ENCODE measurements at places on chromosomes 6 and 20.
A peak's percentile ranks its signal among the peaks of the same experiment; 100 is the strongest.

GRCh38 chr20:17863577-17864292 lies 104.9 kb downstream of the SNX5 start:
- no peak for DNase-seq

- DNase-seq: no peak
Measured at GRCh38 chr20:29314294-29314693, 1943.2 kb upstream of the DEFB115 start.

DNA sequence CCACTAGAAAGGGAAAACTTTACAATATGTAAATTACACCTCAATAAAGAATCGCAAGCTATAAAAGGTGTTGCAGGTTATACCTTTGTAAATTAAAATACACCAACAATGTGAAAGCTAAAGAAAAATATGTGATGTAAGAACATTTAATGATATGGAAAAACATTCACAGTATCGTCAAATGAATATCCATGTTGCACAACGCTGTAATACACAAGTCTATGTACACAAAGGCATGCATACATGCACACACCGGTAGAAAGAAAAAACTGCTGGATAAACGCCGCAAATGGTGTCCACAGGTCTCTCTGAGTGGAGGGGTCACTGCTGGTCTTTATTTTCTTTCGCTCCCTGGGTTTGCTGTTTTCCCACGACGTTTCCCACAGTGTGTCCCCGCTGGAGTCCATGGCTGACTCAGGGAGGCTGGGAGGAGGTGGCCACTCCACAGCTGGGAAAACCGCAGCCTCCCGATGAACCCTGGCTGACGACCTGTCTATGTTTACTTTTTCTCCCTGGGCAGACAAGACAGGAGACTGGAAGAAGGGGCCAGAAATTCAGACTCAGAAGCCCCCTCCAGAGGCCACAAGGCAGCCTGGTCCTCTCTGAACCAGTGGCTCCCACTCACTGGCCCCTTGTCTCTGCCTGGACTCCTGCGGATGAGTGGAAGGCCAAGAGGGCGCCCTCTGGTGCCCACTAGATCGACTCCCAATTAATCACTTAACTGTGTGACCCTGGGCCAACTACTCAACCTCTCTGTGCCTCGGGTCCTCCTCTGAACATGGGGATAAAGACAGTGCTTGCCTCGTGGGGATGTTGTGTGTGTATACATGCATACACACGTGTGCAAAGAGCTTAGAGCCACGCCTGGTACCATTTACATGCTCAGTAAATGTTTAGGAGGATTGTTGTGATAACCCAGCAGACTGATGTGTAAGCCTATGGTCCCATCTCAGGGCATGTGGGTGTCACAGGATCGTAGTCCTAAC lies 12.8 kb upstream of the BPI start:
- peak; percentile 95 for DNase-seq

DNA sequence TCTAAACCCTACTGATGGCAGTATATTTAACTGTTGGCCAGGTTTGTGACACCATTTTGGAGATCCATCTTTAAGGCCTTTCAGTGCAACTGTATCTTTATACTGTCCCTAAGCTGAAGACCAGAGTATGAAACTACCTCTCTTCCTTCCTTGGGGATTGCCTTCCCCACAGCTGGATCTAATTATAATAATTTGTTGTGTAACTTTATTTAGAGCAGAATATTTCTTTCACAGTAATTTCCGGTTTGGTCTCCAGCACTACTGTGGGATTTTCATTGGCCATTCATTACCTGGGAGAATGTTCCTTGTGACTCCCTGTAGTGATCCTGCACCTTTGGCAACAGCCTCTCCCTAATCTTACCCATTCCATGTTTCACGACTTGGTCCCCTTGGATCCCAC lies 75.2 kb downstream of the AKAP7 start:
- peak; percentile 44 for DNase-seq

DNA sequence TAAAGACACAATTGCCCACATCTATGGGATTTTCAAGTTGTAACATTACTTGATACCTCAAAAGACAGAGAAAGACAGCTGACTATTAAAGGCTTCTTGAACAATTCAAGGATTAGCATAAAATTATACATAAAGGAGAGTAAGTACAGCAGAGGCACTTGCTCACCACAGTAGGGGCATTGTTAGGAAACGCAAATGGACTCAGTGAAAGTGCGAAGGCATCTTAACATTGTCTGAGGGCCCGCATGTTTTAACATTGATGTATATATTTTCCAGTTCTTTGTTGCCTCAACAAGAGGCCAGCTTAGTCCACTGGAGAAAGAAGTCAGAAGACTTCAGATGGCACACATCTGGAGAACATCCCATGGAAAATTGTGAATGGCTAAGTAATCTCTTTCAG lies 115.4 kb downstream of the SIM1 start:
- DNase-seq: no peak

DNA sequence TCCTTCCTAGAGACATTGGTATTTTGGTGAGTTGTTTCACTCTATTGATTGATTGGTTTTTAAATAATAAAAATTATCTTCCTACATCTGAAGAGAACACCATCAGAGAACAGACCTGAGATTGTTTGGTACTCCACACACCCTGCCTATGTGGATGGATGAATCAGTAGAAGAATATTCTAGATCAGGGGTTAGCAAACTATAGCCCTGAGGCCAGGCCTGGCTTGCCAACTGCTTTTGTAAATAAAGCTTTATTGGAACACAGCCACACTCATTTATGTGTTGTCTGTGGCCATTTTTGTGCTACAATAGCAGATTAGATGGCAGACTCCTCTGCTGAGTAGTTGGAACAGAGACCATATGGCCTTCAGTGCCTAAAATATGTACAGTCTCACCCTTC lies 139.6 kb upstream of the INSM1 start:
- no peak for DNase-seq

DNA sequence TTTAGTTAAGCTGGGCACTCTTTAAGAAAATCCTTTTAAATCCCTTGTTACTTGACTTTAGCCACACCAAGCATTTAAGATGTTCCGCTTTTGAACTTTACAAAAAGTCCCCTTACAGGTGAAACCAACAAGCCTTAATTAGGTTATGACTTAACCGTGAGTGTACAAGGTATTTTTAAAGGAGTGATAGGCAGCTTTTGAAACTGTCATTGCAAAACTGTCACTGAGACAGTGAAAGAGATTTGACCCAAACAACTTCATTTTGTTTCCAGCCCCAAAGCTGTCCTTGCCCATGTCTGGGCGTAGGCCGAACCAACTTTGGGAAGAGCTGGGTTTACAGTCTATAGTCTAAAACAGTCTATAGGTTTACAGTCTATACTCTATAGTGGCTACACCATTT lies 305.4 kb downstream of the FARS2 start:
- no peak for DNase-seq

DNA sequence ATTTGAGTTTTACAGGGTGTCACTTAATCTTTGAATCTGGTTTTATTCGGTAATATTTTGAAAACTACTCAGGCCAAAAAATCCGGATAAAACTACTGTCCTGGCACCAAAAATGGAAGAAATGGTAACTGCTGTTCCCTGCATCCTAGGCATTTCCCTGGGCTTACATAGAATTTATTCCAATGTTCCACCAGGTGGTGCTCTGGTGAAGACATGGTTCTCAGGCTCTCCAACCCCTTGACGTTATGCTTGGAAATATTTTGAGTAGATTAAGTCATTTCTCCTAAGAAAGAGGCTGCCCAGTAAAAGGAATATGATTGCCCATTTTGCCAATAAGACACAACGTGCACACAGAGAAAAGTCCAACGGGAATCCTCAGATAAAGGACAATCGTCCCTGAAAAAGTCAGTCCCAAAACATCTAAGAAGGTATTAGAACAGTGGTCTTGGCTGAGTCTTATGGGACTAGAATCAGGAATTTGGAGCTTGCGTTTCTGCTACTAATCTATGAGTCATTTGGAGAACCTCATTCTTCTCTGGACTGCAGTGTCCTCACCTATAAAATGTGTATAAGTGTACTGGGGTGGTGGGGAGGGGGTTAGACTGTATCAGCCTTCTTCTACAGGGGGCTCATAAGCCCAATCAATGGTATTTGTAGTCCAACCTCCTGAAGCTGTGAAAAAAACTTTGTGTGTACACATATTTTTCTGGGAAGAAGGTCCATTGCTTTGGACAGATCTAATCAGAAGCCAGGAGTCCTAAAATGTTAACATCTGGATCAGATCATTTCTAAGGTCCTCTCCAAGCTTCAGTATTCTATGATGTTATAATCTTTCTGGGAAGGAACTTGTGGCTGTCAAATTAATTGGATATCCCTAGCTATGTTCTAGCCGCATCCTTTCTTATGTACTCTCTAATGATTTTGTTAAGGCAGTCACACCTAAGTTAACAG lies 131.0 kb upstream of the BMP2 start:
- peak; percentile 73 for DNase-seq

DNA sequence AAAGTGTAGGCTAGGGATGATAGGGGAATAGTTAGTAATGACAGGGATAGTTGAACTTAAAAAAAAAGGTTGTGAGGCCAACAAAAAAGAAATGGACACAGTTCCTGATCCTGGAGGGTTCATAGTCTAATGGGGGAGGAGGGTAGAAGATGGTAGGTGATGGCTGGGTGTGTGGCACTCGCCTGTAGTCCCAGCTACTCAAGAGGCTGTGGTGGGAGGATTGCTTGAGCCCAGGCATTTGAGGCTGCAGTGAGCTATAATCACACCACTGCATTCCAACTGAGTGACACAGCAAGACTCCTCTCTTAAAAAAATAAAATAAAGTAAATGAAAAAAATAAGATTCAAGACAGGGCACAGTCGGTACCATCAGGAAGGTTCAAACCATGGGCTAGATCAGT lies 2.4 kb upstream of the MICB start:
- peak; percentile 81 for DNase-seq

- no peak for DNase-seq
Measured at GRCh38 chr20:62696434-62696957, 12.1 kb upstream of the NTSR1 start.

- no peak for DNase-seq
Measured at GRCh38 chr6:124493259-124493658, 469.0 kb upstream of the RNF217 start.

GRCh38 chr6:165988302-165988756 lies 179.3 kb downstream of the TBXT start:
- DNase-seq: no peak

DNA sequence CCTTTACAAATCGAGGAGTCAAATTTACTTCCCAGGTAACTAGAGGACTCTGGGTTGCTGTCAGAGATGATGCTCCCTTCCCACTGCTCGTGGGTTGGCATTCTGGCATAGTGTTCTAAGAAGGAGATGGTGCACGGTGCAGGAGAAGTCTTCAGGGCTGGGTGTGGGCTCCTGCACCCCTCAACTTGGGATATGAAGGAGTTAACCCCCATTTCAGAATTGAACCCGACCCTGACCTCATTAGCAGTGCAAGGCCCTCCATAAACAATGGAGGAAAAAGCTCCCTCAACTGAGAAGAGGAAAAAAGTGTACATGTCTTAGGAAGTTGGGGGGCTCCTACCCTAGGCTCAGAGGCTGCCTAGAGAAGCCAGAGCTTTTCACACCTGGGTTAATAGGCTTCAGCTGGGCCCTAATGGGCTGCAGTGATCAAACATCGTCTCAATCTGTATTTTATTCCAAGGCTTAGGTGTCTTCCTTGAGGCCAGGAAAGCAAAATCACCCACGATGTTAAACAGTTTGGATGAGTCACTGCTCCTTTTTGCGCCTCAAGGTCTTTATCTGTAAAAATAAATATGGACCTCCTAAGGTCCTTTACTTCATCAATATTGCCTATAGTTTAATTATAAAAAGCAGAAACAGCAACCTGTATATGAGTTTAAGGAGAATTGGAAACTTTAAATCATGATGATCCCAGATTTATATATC lies 29.4 kb downstream of the TFAP2B start:
- no peak for DNase-seq

DNA sequence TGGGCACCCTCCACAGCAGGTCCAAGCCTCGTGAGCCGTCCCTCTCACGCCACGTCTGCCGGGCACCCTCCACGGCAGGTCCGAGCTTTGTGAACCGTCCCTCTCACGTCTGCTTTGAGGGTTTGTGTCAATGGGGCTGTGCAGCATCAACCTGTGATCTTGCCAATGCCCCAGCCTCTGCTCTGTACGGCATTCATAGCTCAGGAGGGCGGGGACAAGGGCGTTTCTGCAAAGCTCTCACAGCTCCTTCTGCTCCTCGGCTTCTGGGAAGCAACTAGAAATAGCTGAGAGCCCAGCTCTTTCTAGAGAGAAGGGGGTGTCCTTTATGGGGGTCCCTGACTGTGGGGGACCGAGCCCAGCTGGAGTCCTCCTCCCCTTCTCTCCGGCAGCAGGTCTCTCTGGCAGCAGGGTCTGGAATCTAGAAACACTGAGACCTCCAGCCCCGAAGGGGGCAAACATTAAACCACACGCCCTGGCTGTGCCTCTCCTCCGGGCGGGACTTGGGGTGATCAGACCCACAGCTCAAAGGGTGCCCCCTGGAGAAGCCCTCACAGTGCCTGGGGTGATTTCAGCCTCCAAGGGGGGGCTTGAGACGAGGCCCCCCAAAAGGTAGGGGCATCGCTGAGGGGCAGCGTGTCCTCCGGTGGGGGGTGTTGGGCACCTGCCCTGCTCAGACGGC lies 41.2 kb upstream of the CHRNA4 start:
- no peak for DNase-seq

GRCh38 chr6:4606821-4607704 lies 169.1 kb upstream of the CDYL start:
- peak; percentile 88 for DNase-seq

GRCh38 chr20:34143951-34144350 lies 31.9 kb upstream of the EIF2S2 start:
- DNase-seq: peak; percentile 34

GRCh38 chr20:40565682-40566040 lies 123.4 kb downstream of the MAFB start:
- no peak for DNase-seq

- peak; percentile 56 for DNase-seq
Measured at GRCh38 chr20:38304845-38305447, 990 bp downstream of the BPI start.

DNA sequence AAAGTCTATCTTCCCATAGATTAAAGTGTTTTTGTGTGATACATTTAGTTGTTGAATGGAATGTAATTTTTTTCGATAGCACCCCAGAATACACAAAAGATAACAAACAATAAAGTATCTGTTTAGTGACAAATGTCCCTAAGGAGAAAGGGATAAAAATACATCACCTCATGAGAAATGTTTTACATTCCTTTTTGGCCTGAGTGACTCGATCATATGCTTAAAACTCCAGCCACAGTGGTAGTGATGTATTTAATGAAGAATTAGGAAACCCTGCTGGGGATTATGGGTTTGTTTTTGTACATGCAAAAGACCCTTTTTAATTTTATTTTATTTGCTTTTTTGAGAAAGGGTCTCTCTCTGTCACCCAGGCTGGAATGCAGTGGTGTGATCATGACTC lies 4.3 kb upstream of the SGK1 start:
- peak; percentile 48 for DNase-seq

- peak; percentile 42 for DNase-seq
Measured at GRCh38 chr6:129645106-129645829, 64.7 kb downstream of the ARHGAP18 start.

DNA sequence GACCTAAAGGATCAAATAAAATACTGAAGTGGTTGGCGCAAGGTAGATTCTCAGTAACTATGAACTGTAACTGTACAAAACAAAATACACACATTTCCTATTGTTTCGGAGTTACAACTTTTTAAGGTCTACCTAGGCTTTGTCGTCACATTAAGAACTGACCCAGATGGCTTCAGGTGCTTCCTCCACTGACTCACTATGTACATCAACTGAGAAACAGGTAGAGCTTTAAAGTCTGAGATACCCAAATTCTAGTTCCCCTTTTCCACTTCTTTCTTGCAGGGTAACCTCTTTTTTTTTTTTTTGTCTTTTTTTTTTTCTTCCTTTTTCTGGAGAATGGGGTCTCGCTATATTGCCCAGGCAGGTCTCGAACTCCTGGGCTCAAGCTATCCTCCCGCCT lies 5.5 kb downstream of the SNRPB start:
- DNase-seq: no peak

- DNase-seq: no peak
Measured at GRCh38 chr6:41103847-41104246, 31.1 kb downstream of the NFYA start.

Measured in EH (cell line).